ENCODE measurements at places on chromosomes 5 and 9. TPM values are rescaled to one million over a fixed set of nuclear protein-coding genes. Genes with fewer than 3 reads are reported as not detected.

GRCh38 chr5:147563466-147564123, 53.7 kb upstream of the DPYSL3 start:
- DNase-seq, result no peak

- DNase-seq, result peak; percentile 54
Observed at GRCh38 chr5:141524604-141525597, 36.0 kb downstream of the PCDHGC5 start.

DNA sequence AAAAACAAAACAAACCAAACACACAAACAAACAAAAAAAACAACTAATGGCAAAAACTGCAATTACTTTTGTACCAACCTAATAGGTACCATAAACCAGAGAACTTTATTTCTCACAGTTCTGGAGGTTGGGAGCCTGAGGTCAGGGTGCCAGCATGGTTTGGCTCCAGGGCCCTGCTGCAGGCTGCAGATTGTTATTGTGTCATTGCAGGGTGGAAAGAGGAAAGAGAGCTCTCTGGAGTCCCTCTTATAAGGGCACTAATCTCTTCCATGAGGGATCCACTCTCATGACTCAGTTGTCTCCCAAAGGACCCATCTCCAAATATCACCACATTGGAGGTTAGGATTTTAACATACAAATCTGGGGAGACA, 64.9 kb upstream of the CPEB4 start:
- no peak for DNase-seq

GRCh38 chr9:2024888-2025782, 10.0 kb downstream of the SMARCA2 start:
- no peak for DNase-seq

DNA sequence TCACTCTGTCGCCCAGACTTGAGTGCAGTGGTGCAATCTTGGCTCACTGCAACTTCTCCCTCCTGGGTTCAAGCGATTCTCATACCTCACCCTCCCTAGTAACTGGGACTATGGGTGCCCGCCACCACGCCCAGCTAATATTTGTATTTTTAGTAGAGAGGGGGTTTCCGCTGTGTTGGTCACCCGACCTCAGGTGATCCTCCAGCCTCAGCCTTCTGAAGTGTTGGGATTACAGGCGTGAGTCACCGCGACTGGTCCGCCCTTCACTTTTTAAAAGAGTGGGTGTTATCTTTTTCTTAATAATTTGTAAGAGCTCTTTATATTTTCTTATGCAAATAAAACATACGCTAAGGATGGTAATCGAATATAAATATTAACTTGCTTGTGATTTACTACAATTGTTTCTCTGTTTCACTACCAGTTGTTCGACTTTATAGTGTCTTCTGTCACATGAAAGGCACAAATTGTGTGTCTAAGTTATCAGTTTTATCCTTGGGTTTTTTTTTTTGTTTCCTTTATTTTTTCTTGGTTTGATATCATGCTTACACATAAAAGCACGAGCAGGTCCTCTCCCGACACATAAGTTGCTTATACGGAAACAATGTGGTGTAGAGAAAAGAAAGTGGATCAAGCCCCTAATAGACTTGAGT, 1.9 kb upstream of the GPBP1 start:
- no peak for DNase-seq

DNA sequence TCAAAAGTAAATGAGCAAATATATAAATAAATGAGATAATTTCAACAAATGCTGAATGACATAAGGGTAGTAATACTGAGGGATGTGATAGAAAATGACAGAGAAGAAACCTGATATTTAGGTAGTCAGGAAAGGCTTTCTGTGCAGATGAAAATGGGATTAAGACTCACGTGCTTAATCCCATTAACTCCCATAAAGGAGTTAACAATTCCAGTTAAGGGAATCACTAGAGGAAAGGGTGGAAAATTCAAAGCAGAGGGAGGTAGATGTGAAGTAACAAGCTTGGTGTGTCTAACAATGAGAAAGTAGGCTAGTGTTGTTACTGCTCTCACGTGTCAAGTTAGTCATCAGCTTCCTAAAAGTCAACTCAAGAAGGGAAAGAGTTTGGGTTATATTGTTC, 90.5 kb upstream of the TRIM32 start:
- no peak for DNase-seq

- DNase-seq, result no peak
Observed at GRCh38 chr5:168292786-168293696, 1.6 kb downstream of the WWC1 start.

DNA sequence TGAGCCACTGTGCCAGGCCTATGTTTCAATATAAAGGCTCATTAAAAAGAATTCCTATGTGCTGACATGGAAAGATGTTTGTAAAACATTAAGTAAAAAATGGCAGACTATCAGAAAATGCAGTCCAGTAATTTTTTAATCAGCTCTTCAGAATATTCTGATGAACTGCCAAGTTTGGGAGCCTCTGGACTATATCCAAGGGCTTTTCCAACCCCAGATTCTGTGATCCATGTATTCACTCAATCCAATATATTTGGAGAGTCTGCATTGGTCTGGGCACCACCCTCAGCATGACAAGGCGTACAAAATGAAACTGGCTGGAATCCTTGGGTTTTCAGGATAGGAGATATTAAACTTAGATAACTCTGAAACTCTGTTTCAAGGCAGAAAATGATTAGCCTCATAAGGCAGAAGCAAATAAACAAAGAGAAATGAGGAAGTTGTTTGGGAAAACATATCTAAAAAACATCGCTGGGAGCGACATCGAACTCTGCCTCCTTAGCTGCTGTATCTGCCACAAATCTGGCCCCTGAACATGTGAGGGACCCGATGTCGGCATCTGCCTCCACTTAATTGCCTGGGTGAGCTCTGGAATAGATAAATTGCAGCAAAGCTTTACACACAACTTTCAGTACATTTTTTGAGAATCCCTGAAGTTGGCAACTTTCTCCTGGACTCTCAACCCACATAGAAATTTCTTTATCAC, 14.4 kb downstream of the PDE6A start:
- DNase-seq, result no peak

- no peak for DNase-seq
Observed at GRCh38 chr9:92404042-92404836, at the start of gene OGN. Gene OGN, minus strand, starts transcription at chr9:92404578. Its CDS starts 1,171 bp downstream, at chr9:92403407.

GRCh38 chr5:141632650-141633049, 4.0 kb downstream of the HDAC3 start:
- no peak for DNase-seq

DNA sequence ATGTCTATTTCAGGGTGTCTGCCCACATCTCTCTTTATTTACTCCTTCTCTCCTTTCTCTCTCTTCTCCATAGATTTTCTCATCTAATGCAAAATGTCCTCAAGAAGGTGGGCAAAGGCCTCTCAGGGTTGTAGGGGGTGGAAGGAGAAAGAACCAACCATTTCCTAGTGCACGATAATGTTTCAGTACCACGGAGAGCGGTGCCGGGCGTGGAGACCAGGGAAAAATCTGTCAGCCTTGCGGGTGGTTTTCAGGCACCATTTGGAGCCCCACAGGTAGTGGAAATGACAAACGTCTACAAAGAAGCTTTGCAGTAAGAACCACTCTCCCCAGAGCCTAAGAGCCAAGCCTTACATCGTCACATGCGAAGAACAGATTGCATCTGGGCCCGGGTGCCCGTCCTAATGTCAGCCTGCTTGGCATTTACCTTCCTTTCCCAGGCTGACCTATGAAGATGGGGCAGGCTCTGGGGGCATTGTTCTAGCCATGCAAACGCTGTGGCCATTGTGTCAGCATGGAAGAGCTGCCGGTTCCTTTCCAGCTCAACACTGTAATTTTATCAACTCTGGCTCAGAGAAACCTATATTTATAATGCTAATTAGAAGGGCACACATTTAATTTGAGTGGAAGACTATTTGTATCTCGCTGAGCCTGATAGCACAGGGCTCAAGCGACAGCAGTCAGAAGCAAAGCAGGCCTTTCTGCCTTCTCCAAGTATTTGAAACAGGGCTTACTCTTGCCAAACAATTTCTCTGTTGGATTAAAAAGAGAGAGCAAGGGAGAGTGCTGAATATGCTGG, 430.1 kb upstream of the WWC1 start:
- DNase-seq, result no peak

CDC26 gene
- 47.3 TPM for total RNA-seq

EGFLAM gene
- total RNA-seq, result not detected

GLRA1 gene
- total RNA-seq, result not detected

CERCAM gene
- 0.64 TPM for total RNA-seq

FBP1 gene
- total RNA-seq, result 6.3 TPM

ARL14EPL gene
- total RNA-seq, result not detected

ANXA2R gene
- total RNA-seq, result 43.4 TPM

SGCD gene
- not detected for total RNA-seq

SLC24A2 gene
- not detected for total RNA-seq

PALM2AKAP2 gene
- total RNA-seq, result not detected
